ENCODE measurements at places on chromosomes 6 and 20. TPM values are rescaled to one million over a fixed set of nuclear protein-coding genes. Genes with fewer than 3 reads are reported as not detected.
A peak's percentile ranks its signal among the peaks of the same experiment; 100 is the strongest.

GRCh38 chr6:74638412-74638811 is 567.4 kb downstream of the COL12A1 start:
- no peak for DNase-seq

DNA sequence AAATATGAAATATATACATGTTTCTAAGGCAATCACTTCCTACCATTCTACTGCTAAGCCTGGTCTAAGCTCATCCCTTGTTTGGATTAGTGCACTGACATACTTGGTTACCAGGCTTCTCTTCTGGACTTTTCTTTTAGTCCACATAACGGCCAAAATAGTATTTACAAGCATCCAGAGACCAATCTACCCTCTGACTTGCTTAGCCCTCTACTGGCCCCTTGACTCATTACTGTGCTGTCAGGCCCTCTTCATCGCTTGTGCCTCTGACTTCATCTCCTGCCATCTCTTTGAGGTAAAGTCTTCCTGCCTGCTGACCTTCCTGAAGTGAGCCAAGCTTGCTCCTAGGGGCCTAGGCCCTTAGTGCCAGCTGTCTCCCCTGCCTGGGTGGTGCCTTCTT is 35.1 kb downstream of the TULP4 start:
- no peak for DNase-seq

DNA sequence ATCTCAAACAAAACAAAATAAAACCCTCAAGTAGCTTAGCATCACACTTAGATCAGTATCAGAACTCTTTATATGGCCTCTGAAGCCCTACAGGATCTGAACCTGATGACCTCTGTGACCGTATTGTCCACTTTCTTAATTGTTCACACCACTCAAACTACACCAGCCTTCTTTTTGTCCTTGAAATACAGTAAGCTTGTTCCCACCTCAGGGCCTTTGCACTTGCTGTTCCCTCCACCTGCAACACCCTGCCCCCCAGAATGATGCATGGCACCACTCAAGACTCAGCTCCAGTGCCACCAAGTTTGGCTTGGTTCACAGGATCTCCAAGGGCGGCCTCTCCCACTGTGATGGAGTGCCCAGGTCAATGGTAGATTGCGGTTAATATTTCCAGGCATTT is 25.7 kb downstream of the CPNE5 start:
- no peak for DNase-seq

SMPDL3A gene
- not detected for total RNA-seq

DNA sequence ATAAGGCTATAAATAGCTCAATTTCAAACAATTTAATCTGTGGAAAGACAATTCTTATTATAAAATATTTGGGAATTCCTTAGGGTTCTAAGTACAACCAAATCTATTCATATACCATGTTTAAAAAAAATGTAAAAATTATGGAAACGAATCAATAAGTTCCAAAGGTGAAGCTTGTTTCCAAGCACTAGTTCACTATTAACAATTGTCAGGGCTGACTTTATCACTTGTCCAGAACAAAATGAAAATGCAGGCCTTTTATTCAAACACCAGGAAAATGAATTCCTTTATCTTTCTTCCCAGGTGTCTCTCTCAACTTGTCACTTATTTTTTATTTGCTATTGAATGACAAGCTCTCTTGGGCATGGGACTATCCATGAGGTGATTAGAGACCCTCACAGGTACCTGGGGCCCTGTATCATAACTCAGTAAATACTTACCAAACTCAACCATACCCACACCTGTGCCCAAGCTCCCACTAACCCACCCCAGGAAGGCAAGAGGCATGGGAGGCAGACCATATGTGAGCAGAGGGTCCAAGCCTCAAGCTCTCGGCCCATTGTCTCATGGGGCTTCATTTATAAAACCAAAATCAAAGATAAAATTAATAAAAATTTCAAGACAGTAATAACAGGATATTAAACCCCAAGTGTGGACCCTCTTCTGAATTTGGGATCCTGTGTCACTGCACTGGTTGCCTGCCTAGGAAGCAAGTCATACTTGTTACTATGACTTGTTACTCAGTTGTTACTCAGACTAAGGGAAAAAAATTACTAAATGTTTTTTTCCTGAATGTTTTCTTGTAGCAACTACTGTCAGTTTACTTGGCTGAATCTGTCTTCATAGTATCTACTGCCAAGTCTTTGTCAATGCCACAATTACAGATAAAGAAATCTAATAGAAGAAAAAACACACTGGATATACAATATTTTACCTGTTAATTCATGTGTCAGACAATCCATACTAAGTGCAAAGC is 54.7 kb downstream of the PTPRK start:
- no peak for DNase-seq

DNA sequence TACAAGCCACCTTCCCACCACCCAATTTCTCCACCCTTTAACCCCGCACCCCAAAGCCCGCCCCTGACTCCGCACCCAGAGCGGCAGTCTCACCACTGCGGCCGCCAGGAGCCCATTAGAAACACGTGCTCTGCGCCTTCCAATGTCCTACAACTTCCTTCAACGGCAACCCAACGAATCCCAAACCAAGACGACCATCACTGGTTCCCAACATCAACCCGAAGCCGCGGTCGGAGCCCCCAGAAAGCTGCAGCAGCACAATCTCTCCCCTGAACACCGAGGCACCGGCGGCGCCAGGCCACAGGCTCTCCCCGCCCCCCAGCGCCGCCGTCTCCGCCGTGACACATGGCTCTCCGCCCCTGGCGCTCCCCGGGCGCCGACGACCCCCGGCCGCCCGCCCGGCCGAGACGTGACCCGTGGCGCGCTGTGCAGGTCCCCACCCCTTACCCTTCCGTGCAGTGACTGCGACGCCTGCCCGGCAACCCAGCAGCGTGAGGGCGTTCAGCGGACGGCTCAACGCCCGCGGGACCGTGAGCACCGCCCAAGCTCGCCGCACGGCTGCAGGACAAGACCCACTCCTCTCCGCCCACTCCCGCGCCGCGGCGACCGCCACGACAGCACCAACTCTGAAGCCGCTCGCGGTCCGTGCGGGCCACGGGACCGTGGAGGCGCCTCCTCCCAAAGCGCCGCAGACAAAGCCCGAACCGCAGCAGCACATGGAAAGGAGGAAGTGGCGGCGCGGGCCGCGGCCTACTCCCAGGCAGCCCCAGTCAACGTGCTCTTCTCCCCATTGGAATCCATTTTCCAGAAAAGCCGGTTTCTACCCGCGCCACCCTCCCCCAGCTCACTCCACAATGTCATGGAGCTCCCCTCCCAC is 551 bp downstream of the SYNCRIP start:
- peak; percentile 76 for DNase-seq

Measured in activated CD8-positive, alpha-beta memory T cell treated with anti-CD3 and anti-CD28 coated beads, Interleukin-2, amount 10 ng/mL, durations not matched to agents 7 days and 5 days (primary cell).